ENCODE measurements at places on chromosomes 5 and 9.

GRCh38 chr9:128635266-128636023 lies 21.2 kb downstream of the DYNC2I2 start:
- no peak for DNase-seq

DNA sequence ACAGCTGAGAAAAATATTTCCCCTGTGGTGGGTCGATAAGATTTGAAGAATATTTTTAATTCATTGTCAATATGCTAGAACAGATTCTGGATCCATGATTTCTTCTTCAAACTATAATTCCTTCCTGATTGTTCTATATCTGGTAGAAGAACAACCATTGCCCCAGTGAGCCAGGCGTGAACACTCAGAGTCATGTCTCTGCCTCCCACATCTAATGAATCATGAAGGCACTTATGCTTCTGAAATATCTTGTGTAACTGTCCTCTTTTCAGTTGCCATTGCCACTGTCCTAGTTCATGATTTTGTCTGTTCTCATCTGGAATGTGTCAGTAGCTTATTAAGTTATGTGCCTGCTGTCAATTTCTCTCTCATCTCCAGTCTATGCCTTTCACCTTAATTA lies 40.0 kb downstream of the GABRG2 start:
- DNase-seq: no peak

DNA sequence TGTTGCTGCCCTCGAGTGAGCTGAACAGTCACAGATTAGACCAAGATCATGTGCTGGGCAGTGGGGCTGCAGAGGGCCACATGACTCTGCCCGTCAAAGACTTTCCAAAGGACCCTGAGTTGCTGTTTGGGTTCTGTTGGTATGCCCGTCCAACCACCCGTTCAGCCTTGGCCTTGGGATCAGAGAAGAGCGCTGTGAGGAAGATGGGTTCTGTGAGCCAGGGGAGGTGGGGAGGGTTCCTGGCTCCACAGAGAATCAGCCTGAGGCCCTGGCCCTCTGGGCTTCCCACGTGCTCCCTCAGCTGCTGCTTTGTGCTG lies 72.6 kb downstream of the RGS3 start:
- DNase-seq: no peak

GRCh38 chr5:112097768-112098167 lies 321.3 kb downstream of the EPB41L4A start:
- no peak for DNase-seq

- no peak for DNase-seq
Measured at GRCh38 chr5:93777620-93778019, 36.2 kb upstream of the POU5F2 start.

GRCh38 chr9:136595245-136596153 lies 49.7 kb upstream of the NOTCH1 start:
- DNase-seq: no peak

- no peak for DNase-seq
Measured at GRCh38 chr5:102795526-102795925, 40.4 kb downstream of the PAM start.

DNA sequence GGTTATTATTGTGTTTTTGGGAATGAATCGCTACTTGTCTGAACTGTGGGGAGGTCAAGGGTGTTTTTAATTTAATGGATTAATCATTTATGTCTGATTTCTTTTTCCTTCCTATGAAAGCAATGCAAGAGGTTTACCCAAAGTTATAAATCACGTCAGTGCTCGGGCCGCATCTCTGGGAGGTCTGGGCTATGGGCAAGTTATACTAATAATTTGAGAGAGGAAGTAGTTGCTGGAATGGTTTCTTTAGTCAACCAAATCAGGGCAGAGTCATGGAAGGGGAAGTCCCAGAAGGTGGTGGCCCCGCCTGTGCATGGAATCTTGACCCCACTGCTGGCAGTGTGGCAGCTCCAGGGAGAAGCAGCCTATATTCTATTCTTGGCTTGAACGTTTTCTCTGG lies 180.2 kb downstream of the HSPA4 start:
- no peak for DNase-seq
